ENCODE measurements at places on chromosomes 7 and 10.
A peak's percentile ranks its signal among the peaks of the same experiment; 100 is the strongest.

DNA sequence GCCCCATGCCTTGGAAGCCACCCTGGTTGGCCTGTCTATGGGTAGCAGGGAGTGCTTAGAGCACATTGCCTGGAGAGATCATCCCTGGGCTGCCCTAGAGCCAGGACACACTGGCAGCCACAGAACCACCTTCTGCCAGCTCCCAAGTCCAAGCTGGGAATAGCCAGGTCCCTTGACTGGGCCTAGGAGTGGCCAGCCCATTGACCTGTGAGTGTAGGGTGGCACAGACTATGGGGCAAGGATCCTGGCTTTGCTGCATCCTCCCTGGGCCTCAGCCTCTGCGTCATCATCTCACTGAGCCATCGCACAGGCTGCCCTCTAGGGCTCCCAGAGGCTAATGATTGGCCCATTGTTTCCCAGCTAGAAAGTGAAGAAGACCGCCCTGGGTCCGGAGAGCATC lies 7.0 kb downstream of the AQP1 start:
- no peak for DNase-seq

GRCh38 chr10:28139138-28139537 lies 140.3 kb upstream of the ODAD2 start:
- DNase-seq: no peak

- DNase-seq: no peak
These were observed 95.0 kb downstream of the CD36 start for GRCh38 chr7:80733333-80733915.

- no peak for DNase-seq
These were observed 306.0 kb upstream of the TMEM229A start for GRCh38 chr7:124338861-124339260.

DNA sequence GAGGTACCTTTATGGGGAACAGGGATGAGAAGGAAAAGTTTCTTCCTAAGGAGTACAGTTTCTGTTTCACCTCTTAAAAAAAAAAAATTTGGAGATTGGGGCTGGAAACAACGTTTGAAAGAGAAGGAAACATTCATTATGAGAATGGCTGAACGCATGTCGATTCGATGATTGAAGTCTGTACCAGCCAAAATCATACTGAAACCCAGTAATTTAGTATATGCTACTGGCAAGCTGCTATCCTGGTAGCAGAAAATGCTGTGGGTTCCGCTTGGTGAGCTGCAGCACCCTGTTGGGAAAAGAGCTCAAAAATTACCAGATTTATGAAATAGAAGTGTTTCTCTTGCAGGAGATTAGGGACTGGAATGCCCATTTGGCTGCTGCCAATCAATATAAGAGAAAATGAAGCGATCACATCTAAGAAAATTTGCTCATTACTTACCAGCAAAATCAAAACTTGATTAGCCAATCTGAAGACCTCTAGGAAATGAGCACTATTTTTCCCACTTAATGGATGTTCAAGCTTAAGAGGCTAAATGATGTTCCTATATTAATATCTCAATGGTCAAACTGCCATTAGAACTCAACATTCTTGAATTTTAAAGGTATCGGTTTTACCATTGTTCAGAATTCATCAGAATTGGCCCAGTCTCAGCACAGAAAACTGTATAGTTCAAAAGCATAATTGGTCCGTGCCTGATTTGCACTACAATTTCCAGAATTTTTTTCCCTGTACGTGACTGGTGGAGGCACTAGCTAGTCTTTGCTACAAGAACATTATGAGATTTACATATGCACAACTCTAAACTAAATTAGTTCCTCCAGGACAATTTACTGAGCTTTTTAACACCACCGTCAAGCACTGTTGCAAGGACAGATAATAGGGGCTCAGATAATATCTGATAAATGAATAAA lies 1.2 kb upstream of the ITGB1 start:
- DNase-seq: peak; percentile 67

DNA sequence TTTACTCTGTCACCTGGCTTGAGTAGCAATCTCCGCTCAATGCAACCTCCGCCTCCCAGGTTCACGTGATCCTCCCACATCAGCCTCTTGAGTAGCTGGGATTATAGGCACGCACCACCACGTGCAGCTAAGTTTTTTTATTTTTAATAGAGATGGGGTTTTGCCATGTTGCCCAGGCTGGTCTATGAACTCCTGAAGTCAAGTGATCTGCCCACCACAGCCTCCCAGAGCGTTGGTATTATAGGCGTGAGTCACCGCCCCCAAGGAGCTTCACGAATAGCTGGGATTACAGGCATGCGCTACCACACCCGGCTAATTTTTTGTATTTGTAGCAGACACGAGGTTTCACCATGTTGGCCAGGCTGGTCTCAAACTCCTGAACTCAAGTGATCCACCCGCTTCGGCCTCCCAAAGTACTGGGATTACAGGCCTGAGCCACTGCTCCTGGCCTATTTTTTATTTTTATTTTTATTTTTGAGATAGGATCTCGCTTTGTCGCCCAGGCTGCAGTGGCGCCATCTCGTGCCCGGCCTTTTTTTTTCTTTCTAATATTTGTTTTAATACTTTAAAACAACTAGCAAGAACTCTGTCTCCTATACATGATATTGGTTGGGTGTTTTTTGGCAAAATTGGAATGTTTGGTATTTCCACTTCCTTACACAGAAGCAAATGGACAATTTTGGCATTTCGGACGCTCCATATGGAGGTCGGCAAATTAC lies 1.1 kb downstream of the EFCAB10 start:
- DNase-seq: no peak

- no peak for DNase-seq
These were observed 20.2 kb upstream of the CYREN start for GRCh38 chr7:135190703-135191102.

DNA sequence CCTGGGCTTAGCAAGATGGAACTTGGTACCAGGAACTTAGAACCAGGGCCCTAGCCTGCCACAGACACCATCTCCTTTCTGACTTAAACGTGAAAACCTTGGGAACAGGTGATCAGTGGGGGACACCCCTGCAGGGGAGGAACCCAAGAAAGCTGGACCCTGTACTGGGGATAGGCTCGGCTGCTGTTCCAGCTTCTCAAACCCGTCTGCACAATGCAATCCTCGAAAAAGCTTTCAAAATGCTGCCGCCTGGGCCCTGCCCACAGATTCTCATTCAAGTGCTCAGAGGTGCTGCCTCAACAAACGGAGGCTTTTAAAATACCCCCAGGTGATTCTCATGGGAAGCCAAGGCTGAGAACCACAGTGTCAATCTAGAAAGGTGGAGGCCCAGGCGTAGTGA lies 169.7 kb downstream of the ARHGAP21 start:
- DNase-seq: no peak

DNA sequence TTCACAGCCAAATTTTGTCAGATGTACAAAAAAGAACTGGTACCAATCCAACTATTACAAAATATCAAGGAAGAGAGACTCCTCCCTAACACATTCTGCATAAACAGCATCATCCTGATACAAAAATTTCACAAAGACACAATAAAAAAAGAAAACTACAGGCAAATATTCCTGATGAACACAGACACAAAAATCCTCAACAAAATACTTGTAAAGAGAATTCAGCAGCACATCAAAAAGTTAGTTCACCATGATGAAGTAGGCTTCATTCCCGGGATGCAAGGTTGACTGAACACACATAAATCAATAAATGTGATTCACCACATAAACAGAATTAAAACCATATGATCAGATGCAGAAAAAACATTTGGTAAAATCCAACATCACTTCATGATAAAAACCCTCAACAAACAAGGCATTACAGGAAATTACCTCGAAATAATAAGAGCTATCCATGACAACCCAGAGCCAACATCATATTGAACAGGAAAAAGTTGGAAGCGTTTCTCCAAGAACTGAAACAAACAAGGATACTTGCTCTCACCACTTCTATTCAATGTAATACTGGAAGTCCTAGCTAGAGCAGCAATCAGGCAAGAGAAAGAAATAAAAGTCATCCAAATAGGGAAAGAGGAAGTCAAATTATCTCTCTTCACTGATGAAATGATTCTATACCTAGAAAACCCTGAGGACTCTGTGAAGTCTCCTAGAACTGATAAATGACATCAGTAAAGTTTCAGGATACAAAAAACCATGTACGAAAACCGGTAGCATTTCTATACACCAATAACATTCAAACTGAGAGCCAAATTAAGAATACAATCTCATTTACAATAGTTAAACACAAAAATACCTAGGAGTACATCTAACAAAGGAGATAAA lies 223.1 kb downstream of the REEP3 start:
- DNase-seq: no peak

DNA sequence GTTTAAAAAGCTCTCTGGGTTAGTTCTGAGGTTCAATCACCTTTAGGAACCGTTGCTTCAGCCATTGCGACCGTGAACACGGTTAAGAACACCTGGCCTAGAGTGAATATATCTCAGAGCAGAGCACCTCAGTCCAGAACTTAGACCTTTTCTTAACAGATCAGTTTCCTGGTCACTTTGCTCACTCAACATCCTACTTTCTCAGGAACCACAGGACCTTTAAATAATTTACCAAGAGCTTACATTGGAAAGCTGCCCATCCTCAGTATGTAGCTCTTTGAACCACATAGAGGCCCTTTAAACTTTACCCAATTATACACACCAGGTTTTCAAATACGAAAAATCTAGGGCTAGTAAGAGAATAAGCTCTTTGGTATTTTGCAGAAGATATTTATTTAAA lies 153.2 kb downstream of the NRBF2 start:
- DNase-seq: no peak

- no peak for DNase-seq
These were observed 26.3 kb downstream of the ANKRD61 start for GRCh38 chr7:6057316-6058129.

DNA sequence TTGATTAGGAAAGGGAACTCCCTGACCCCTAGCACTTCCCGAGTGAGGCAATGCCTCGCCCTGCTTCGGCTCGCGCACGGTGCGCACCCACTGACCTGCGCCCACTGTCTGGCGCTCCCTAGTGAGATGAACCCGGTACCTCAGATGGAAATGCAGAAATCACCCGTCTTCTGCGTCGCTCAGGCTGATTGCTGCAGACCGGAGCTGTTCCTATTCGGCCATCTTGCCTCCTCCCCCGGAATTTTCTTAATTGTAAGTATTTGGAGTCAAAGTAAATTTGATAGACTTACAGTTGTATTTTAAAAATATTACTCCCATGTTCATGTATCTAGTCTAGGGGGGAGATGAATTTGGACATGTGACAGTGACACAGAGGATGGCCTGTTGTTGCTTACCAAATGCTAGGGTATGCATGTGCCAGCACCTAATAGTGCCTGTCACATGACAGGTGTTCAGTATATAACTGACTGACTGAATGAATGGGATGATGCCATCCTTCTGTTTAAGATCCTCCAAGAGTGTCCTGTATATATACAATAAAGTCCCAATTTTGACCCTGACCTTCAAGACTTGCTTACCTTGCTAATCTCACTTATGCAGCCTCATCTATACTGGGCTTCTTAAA lies 42.0 kb upstream of the ICA1 start:
- no peak for DNase-seq

GRCh38 chr7:64102656-64103400 lies 57.6 kb downstream of the ZNF727 start:
- no peak for DNase-seq

DNA sequence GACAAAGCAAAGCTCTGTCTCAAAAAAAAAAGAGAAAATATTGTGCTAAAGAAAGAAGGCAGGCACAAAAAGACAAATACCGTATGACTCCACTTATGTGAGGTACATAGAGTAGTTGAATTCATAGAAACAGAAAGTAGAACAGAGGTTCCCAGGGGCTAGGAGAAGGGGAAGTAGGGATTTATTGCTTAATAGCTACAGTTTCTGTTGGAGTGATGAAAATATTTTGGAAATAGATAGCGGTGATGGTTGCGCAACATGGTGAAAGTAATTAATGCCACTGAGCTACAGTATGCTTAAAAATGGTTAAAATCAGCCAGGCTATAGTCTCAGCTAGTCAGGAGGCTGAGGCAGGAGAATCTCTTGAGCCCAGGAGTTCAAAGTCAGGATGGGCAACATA lies 18.5 kb upstream of the NPFFR1 start:
- no peak for DNase-seq

DNA sequence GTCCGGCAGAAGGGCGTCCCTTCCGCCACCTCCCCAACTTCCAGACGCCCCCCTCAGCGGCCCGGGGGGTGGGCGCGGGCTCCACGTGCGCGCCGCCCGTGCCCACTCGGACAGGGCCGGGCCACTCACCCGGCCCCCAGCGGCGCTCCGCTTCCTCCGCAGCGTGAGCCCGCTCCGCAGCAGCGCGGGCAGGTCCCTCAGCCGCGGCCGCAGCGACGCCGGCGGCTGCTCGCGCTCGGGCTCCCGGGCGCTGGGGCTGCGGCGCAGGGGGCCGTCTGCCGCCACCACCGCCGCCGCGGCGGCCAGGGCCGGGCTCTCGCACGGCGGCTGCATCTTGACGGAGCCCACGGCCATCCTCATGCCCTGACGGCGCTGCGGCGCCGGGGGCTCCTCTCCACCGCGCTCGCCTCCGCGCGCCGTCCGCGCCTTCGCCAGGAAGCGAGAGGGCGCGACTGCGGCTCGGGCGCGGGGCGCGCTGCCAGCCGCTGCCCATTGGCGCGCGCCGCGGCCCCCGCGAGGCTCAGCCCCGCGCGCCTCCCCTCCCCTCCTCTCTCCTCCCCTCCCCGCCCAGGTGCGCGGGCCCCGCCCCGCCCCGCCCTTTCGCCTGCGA lies at the start of gene RAPGEF5:
Gene RAPGEF5 (minus strand): TSS at position 454 of the 610 bp plus-strand sequence. CDS start 94 bp downstream, at position 360.
- DNase-seq: peak; percentile 44

- no peak for DNase-seq
These were observed 561.7 kb downstream of the SDK1 start for GRCh38 chr7:3862774-3863173.

- DNase-seq: no peak
These were observed 134.2 kb downstream of the ELAPOR2 start for GRCh38 chr7:86925221-86925620.

DNA sequence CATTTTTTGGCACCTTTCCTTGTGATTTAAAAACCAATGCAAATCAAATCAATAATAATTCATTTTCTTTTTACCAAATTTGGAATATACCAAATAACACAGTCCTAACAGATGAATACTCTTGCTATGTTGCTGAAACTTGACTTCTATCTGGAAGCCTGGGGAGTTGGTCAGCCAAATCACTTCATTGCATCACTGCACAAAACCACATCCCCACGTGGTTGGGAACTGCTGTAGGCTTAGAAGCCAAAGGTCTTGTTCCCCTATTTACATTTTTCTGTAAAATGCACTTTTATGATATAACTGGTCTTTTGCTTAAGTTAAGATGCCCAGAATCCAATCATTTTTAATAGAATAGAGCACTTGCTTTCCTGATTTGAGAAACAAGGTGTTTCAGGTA lies 15.2 kb downstream of the GPR85 start:
- DNase-seq: no peak
